NCI-H1417 (cell line): ENCODE measurements at places on chromosomes 5 and 9.

DNA sequence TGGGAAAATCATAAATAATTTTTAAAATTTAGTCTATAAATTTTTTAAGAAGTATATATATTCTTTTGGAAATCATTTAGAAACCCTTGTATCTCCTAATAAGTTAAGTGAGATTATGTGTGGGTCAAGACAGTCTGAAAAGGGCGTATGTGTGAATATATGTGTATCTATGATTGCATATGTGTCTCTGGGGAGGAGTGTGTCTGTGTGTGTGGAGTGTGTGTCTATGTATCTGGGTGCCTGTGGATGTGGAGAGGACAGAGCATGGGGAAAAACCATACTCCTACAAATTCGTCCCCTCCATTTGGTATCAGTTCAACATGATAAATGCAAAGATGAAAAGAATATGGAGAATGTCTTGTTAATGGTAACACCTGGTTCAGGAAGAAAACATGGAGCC is 342.0 kb upstream of the ACTBL2 start:
- no peak for DNase-seq

DNA sequence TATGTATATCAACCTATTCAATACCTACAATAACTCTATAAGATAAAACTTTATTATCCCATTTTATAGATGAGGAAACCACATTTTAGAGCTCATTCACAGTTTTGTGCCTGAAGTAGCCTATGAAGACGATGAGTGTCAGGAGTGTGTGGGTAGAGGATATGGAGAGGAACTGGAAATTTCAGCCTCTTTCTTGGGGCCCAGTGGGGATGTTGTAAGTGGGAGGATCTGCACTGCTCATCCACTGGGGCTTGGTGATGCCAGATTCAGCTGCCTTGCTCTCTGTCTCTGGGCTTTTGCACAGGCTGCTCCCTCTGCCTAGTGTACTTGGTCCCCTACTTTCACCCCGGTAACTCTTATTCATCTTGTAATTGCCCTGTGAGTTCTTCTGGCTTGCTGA is 194.7 kb downstream of the SREK1 start:
- no peak for DNase-seq

- DNase-seq: no peak
Observed at GRCh38 chr5:107383414-107383813, 287.3 kb downstream of the EFNA5 start.

- DNase-seq: no peak
Observed at GRCh38 chr5:160119905-160120266, 636 bp upstream of the PWWP2A start.

GRCh38 chr5:131466171-131466766 is 168.8 kb downstream of the RAPGEF6 start:
- no peak for DNase-seq

- peak; percentile 36 for DNase-seq
Observed at GRCh38 chr9:78775696-78776295, 478.9 kb downstream of the PSAT1 start.

DNA sequence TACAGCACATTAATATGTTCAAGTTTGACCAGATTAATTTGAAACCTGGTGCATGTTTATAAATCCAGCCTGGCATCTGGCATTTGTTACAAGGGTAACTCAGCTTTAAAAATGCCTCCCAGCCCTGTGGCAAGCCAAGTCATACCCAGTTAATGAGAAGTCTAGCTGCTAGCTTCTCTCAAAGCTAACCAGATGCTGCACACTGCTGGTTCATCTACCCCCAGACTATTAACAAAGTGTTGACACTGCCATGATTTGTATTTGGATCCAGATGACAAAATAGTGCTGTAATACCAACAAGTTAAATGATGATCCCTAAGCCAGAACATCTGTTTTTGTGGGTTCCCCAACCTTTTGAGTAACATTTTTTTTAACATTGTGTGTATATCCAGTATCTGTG is 573.7 kb upstream of the DAB2 start:
- no peak for DNase-seq

- DNase-seq: peak; percentile 82
Observed at GRCh38 chr5:136249678-136250266, 56.8 kb upstream of the SMIM32 start.

DNA sequence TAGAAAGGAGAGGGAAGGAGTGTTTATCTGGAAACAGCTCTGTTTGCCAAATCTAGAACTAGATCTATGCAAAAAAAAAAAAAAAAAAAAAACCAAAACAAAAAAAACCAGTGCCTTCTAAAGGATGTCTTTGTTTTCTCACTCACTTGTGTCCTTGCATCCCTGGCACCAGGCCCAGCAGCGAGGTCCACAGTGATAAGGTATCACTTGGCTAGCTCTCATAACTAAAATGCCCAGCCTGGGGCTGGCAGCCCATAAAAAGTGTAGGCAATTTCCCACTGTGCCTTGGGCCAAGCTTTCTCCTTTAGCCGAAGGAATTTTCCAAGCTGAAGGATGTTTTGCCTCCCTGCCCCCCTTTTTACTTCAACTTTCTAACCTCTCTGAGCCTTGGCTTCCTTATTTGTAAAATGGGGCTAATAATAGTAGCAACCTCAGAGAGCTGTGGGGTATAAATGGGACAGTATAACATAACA is 20.8 kb downstream of the RGS3 start:
- DNase-seq: no peak

DNA sequence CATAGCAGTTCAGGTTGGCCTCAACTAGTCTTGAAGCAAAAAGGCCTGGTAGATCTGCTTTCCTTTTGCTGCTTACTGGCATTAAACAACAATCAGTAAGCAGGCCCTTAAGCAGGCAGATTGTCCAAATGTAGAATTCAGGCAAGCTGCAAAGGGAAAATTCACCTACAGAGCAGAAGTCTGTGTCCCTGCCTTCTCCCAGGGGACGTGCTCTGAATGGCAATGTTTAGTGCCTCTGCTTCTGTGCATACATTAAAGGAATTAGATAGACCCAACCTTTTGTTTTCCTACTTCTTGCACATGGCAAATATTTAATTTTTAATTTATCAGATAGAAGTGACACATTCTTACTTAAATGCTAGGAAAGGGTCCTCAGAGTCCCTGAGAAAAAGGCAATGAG is 328.8 kb upstream of the PIK3R1 start:
- no peak for DNase-seq

GRCh38 chr5:152701305-152701949 is 296.3 kb upstream of the NMUR2 start:
- peak; percentile 54 for DNase-seq

DNA sequence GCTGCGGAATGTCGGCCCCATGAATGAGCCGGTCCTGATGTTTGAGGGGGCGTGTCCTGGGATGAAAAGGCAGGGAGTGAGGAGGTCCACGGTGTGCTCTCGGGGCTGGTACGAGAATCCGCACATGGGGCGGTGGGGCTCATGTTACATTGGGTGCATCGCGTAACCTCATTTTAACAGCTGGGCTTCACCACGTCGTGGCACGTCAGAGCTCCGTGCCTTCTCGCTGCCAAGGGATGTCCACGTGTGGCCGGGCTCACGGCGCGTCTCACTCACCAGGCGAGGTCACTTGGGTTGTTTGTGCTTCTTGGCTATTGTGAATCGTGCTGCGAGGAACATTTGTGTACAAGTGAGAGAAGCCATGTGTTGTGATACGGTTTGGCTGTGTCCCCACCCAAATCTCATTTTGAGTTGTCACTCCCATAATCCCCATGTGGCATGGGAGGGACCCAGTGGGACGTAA is 29.1 kb upstream of the IRX4 start:
- no peak for DNase-seq

DNA sequence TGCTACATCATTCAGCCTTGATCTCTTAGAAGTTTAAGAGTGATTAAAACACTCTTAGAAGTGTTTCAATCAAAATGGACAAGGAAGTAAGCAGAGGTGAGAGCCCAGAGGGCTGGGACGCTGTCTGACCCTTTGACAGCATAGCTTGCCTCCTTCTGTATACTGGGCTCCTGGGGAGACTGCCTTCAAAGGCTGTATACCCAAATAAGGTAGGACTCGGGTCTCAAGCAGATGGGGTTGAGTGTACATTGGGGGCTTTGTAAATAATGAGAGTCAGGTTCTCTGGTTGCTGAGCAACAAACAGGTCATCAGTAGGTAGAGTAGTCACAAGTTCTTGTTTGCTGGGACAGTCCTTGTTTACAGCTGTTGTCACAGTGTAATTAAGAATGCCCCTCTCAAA is 97.1 kb downstream of the PJA2 start:
- DNase-seq: no peak

DNA sequence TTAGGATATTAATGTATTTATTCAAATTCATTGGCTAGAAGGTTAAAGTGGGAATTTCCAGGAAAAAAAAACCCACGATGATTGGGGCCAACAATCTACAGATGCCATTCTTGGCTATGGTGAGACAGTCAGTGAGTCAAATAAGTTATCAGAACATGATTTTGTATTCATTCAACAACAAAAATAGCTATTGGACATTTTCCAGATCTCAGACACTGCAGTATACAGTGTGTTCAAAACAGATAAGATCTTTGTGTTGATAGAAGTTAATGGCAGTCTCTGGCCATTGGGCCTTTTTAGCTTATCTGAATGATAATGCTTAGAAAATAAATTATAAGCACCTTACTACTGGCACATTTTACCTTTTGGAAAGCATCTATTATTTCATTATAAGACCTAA is 547.7 kb downstream of the MAT2B start:
- no peak for DNase-seq

DNA sequence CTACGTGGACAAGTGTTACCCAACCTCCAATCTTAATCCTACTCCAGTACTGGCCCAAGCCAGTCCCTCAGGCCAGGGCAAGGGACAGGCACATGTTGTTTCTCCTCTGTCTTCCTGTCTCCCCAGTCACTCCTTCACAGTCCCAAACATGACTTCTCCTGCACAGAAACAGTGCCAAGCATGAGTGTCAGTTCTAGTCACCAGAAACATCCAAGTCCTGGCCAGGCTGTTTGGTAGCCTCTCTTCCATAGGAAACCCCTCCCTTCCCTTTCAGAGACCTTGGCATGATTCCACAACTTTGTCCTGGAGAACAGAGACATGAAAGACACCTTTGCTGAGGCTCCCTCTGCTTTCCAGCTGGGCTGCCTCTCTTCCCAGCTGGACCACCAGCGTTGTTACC is 56.2 kb upstream of the SLC2A8 start:
- DNase-seq: no peak

GRCh38 chr9:717722-718121 is 123.8 kb upstream of the DMRT1 start:
- DNase-seq: no peak
